Effector CD4-positive, alpha-beta T cell (primary cell): ENCODE measurements at places on chromosomes 4 and X.

DNA sequence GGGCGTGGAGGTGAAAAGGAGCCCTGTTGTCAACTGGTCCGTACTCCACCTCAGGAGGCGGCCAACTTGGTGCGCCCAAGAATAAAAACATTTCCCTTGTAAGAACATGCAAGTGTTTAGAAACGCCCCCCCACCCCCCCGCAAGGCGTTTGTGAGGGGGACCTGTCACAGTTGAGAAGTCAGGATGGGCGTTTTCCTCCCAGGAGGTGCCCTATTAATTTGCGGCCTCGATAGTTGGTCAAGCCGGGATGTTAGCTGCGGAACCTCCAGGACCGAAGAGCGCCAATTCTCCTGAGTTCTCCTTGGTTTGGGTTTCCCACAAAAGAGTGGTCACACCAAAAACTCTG is 651 bp upstream of the SAP30 start:
- DNase-seq: peak; percentile 52

GRCh38 chr4:2354118-2354517 is 64.3 kb downstream of the ZFYVE28 start:
- DNase-seq: peak; percentile 18

DNA sequence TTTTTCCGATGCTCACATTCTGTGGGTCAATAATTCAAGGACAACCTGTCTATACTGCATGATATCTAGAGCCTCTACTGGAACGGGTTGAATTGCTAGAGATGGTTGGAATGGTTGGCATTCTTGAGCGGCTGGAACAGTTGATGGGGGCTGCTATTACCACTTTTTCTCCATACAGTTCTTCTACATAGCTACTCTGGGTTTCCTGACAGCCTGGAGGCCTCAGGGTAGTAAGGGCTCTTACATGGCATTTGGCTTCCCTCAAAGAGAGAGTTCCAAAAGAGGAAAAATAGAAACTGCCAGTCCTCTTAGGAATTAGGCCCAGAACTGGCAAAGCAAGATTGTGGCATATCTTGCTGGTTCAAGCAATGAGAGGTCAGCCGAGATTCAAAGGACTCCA is 53.1 kb downstream of the NAA11 start:
- DNase-seq: no peak

GRCh38 chrX:115533485-115533884 is 27.5 kb upstream of the PLS3 start:
- DNase-seq: no peak

- DNase-seq: no peak
Measured at GRCh38 chrX:75781611-75782010, 3.4 kb downstream of the MAGEE2 start.

GRCh38 chr4:40845154-40845835 is 95.5 kb downstream of the NSUN7 start:
- no peak for DNase-seq

DNA sequence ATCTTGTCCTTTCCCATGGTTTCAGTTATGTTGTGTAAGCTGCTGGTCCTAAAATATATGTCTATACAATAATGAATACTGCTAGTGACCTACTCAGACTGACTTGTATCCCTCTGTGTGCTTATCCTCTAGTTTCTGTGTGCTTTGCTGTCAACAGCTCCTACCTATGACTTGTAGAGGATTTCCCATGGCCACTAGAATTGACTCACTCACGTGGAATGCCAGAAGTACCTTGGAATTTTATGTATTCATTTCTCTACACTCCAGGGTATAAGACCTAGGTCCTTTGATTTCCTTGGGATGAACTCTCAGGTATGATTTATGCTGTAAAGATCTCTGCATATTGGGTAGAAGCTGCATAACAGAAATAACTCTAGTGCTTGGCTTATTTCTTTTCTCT is 279.9 kb upstream of the SLIT2 start:
- no peak for DNase-seq

GRCh38 chr4:70601422-70602039 is 9.5 kb downstream of the AMBN start:
- peak; percentile 46 for DNase-seq

GRCh38 chrX:55127692-55128091 is 38.9 kb downstream of the PAGE2 start:
- no peak for DNase-seq

DNA sequence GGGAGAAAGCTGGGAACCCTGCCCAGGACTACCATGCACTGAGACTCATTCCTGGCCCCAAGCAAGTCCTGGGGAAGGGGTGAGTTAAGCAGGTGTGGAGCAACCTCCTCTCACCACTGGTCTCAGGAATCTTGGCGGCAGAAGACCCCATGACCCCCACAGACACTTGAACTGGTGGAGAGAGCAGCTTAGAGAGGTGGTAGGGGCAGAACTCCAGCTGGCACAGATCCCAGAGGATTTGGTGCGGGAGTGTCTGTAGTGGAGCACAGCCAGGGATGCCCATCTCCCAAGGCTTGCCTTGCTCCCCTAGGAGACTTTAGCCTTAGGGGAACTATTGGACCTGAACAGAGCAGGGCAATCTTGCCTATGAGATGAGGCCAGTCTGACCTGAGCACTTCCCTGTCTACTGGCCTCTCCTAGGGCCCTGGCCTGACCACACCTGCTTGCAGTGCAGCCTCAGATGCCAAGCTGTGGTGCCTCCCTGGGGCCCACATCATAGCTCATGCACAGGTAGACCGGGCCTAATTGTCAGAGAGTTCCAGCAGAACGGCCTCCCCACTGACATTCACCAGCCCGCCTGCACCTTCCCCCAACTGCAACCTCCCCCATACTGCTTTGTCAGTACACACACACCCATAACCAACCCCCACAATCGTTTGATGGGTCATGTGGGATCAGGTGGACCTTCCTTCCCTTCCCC is 78.0 kb downstream of the NAA11 start:
- no peak for DNase-seq

DNA sequence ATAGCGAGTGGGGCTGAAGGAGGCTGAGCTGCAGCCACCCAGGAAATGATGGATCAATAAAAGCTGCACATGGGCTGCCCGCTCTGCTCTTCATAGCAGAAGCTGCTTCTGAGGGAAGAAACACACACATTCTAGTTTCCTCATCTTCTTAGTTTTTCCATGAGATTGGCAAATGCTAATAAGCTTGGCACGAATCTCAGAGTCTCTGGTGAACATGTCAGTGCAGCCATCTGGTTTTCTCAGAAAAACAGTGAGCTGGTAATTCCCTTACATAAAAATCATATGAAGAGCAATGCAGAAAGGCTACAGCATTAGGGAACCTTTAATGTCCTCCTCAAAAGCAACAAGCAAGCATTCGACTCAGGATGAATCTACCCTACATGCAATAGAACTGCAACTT is 69.9 kb downstream of the GATB start:
- DNase-seq: no peak

DNA sequence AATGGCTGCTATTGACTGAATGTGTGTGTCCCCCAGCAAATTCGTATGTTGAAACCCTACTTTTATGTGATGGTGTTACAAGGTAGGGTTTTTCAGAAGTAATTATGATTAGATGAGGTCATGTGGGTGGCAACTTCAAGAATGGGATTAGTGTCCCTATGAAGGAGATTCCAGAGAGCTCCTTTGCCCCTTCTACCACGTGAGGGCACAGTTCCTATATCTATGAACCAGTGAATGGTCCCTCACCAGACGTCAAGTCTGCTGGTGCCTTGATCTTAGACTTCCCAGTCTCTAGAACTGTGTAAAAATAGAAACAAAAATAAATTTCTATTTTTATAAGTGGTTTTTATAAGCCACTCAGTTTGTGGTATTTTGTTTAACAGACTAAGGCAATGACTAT is 1137.6 kb upstream of the IGFBP7 start:
- no peak for DNase-seq

- no peak for DNase-seq
Measured at GRCh38 chr4:48877827-48878535, 28.6 kb downstream of the OCIAD2 start.

GRCh38 chrX:11064851-11065600 is 46.1 kb upstream of the HCCS start:
- DNase-seq: no peak

- DNase-seq: no peak
Measured at GRCh38 chrX:45140812-45141211, 59.9 kb downstream of the DIPK2B start.

- DNase-seq: no peak
Measured at GRCh38 chrX:97334850-97335249, 451.1 kb downstream of the RPA4 start.

GRCh38 chr4:165383591-165384073 is 4.8 kb downstream of the CPE start:
- DNase-seq: no peak

DNA sequence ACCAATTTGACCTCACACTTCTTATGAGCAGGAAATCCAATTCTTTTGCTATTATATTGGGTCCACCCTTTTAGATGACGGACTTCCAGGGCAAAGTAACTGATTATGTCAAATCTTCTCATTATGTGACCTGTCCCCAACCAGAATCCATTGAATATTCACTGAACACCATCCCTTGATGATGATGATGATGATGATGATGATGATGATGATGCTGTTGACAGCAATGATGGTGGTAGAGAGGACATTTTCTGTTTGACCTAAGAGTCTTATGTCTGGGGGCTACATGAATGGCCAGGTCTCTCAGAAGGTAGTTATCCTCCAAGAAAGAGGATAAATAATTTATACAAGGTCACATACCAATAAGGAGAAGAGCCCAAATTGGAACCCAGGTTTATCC is 5.2 kb downstream of the TCEAL8 start:
- no peak for DNase-seq

- no peak for DNase-seq
Measured at GRCh38 chr4:118284169-118284568, 68.6 kb downstream of the PRSS12 start.

- no peak for DNase-seq
Measured at GRCh38 chrX:135345107-135345589, 35.9 kb downstream of the ETDC start.

- no peak for DNase-seq
Measured at GRCh38 chrX:97238632-97239031, 354.9 kb downstream of the RPA4 start.

DNA sequence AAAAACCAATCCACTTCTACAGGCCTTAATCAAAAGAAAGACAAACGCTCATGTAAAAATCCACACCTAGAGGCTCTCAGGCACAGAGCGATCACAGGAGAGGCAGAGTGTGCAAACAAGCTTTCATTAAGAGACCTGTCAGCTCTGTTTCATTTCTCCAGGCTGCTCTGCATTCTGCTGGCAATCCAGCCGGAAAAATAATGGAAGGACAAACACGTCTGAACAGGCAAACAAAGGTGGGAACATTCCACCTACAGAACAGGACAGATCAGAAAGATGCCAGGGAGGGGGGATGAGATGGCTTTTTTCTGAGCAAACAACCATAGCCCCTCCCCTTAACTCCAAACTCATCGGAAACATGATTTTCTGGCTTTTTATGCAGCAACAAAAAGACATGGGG is 9.7 kb downstream of the SOD3 start:
- no peak for DNase-seq

GRCh38 chrX:123267220-123267619 is 83.1 kb downstream of the GRIA3 start:
- DNase-seq: no peak

- no peak for DNase-seq
Measured at GRCh38 chr4:123952530-123953274, 556.1 kb downstream of the SPRY1 start.

DNA sequence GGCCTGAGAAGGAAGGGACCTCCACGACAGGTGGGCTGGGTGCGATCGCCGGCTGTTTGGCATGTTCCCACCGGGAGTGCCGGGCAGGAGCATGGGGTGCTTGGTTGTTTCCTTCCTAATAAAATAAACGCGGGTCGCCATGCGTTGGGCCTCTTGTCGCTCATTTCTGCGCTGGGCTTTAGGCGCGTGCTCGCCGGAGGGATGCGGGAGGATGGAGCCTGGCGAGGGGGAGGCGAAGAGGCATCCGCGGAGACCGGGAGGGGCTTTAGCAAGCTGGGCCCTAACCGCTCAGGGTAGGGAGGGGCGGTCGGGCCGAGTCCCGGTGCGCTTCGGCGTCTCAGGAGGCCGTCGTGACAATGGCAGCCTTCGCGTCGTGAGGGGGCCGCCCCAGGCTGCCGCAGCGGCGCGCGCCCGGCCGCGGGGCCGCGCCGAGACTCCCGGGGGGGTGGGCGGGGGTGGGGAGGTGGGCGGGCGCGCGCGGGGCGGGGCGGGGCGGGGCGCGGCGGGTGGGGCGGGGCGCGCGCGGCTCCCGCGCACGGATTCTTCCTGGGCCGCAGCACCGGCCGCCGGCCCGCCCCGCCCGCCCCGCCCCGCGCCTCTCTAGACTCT is 476 bp upstream of the GDI1 start:
- peak; percentile 40 for DNase-seq
